IMR-90 (cell line): ENCODE measurements at places on chromosomes 4 and X.

GRCh38 chr4:176475067-176475466, 155.3 kb downstream of the SPCS3 start:
- no peak for DNase-seq

DNA sequence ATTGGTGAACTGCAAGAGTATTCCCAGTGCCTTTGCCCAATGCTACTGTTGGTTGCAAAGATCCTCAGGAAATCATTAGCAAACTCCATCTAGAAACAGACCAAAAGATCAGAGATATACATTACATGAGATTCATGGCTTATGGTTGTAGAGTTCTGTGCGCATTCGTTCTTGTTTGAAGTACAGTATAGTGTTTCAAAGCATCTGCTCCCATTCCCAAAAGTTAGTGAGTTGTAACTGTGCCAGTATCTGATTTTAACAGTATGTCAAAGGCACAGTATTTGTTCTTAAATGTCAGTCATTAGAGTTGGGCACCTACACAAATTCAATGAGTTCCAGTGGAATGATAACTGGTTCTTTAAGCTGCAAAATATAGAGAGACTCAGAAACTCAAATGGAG, 314.7 kb upstream of the ATOH1 start:
- no peak for DNase-seq

DNA sequence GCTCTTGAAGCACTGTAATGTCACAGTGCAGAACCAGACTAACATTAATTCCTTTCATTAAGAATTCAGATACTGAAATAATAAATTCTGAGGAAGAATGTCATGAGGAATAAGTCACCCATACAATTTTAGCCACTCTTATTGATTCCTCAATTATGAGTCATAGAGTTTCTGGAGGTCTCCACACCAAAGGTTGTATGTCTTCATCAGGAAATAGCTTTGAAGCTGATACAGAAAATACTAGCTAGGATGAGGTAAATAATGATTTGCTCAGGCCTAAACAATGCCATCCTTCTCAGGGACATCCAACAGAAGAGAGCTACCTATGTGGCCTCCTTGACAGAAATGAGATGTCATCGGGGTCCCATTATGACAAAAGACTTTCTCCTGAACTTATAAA, 238.8 kb downstream of the OR13H1 start:
- DNase-seq: no peak

GRCh38 chrX:131812847-131813825, 210.0 kb upstream of the STK26 start:
- peak; percentile 79 for DNase-seq

- DNase-seq: no peak
Measured at GRCh38 chr4:86529436-86529835, 64.7 kb upstream of the PTPN13 start.

DNA sequence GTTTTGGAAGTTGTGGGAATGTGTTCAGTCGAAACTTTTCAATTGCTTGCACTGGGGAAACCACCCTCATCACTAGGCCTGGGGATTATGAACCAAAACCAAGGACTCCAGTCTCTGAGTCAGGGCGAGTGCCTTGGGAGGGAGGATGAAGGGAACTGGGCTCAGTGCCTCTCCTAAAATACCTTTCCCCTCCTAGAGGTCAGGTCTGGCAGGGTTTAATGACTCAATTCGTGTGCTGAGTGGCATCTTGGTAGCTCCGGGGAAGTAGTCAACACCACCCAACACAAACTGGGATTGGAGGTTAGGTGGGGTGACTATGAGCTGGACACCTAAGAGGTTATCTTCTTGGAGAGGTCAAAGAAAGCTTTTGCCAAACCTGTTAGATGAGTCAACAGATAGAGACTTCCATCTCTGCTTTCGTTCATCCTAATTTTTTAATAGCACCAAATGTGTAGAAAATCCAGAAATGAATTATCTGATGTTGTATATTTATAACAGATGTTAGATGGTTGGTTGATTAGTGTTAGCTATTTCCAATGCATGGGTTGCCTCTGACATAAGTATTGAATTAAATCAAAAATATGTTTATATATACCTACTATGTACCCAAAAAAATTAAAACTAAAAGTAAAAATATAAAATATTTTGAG, 202.8 kb downstream of the SHROOM3 start:
- DNase-seq: peak; percentile 17

GRCh38 chr4:37816006-37816405, 10.5 kb upstream of the PGM2 start:
- no peak for DNase-seq

DNA sequence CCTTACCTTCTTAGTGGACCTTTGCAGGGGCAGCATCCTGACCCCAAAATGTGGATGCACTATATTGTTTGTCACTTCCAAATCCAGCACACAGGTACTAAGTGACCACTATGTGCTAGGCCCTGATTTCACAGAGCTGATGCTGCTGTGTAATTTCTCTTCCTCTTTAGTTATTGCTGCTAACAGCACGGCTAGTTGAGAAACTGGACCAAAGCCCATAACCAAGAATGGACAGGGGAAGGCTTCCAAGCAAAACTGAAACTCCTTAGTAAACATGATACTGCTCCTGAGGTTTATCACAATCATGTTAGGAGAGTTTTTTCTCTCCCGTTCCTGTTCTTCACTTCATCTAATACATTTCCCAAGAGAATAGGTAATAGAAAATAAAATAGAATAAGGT, 172.9 kb upstream of the TTC29 start:
- peak; percentile 75 for DNase-seq

DNA sequence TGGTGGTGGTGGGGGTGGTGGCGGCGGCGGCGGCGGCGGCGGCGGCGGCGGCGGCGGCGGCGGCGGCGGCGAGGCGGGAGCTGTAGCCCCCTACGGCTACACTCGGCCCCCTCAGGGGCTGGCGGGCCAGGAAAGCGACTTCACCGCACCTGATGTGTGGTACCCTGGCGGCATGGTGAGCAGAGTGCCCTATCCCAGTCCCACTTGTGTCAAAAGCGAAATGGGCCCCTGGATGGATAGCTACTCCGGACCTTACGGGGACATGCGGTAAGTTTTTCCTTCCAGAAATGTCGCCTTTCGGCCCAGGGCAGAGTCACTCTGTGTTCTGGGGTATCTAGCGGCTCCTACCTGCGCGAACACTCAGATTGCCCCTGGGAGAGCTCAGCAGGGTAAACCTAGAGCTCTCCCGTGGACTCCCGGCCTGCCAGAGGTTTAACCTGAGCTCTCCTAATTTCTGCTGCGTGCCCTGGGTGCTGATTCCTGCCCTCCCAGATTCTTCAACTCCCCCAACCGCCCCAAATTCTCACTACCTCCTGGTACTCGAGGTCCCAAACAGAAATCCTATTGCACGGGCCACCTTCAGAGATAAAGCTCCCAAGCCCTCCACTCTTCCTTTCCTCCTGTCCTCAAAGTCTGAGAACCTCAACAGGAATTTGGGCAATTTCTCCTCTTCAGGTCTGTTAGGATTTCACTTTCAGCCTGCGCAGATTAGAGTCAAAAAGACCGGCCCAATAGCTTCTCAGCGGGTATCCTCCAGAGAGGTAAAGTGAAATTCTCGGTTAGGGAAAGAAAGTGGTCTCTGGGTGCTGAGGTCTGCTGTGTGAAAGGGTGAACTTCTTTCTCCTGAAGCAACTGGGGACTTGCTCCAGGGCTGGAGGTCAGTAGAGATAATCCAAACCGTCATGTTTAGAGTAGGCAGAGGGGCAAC, 2.9 kb downstream of the AR start:
- no peak for DNase-seq

- DNase-seq: no peak
Measured at GRCh38 chr4:6898763-6899162, 10.9 kb upstream of the TBC1D14 start.

- DNase-seq: no peak
Measured at GRCh38 chrX:131081772-131082740, 23.9 kb downstream of the ARHGAP36 start.

GRCh38 chrX:54825716-54826438, 18.3 kb downstream of the MAGED2 start:
- peak; percentile 7 for DNase-seq

DNA sequence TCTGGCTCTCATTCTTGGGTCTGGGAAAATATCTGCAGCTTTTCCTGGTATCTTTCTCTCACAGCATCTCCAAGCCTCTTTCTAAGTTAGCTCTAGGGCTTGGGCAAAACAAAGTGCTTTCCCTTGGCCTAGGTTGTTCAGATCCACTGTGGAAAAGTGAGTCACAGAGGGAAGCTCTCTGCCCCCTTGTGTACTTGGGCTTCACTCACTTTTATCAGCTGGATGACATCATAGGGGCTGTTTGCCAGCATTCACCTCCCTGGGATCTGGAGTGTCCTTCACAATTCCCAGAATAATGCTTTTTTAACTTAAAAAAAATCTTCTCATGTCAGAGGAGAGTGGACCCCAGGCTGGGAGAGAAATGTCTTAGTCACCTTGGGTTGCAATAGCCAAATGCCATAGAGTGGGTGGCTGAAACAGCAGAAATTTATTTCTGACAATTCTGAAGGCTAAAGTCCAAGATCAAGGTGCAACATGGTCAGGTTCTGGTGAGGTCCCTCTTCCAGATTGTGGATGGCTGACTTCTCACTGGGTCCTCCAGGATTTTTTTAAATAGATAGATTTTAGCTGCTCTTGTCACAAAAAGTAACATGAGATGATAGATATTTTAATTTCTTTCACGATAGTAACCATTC, 247.8 kb downstream of the SH2D1A start:
- no peak for DNase-seq

DNA sequence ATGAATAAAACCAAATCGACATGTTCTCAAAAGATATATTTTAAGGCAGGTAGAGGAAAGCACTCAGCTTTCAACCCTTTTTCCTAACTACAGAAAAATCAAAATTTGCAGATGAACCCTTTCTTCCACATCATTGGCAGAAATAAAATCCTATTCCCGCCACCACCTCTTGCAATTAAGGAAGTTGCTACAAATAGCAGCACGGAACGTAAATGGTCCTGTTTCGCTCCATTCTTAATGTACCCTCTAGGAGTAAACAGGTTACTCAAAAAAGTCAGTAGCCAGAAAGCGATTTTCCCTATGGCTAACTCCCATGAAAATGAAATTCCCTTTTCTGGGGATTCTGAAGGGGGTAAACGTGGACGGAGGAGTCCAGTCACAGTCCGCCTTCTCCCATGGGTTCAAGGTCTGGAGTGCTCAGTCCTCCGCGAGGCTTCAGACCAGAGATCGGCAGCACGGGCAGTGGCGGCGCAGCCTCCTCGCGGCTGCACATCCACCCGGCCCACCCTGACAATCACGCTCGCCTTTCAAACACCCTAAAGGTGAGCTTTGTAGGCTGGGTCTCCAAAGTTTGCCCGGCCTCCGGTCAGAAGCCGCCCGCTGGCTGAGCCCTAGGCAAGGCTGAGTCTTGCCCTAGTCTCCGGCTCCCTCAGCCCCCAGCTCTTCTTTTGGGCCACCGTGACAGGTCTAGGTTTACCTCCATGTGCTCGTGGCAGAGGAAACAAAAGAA, 1.8 kb downstream of the ATP11C start:
- DNase-seq: no peak

DNA sequence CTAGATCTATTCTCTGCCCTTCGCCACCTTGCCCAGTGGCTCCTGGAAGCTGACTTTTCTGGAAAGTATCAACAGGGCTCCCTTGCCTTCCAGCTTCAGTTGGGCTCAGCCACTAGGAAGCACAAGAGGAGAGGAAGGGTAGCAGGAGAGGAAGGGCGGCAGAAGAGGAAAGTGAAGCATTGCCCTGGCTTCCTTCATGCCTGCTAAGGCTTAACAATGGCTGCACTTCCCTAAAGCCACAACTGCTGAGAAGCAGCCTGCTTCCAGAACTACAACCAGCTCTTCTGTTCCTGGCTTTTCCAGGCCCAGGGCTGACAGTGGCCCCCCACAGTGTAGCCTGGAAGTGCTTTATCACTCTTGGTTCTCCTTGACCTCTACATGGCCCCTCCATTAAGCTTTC, 29.1 kb upstream of the PGM2 start:
- DNase-seq: no peak

DNA sequence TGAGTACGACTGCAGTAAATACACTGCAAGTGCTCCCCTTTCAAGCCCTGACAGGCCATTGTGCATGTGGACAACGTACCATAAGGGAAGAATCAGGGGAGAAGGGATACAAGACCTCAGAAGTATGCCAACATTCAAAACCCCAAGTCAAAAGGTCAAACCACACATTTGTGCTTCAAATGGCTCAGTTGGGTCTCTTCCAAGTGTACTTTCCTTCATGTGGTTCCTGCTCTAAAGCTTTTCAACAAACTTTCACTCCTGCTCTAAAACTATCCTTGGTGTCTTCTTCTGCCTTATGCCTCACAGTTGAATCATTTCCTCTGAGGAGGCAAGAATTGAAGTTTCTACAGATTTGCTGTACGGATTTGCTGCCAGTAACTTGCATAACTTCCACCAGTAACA, 305.7 kb upstream of the SLIT2 start:
- DNase-seq: peak; percentile 97

- no peak for DNase-seq
Measured at GRCh38 chr4:31548021-31548420, 827.9 kb downstream of the PCDH7 start.

DNA sequence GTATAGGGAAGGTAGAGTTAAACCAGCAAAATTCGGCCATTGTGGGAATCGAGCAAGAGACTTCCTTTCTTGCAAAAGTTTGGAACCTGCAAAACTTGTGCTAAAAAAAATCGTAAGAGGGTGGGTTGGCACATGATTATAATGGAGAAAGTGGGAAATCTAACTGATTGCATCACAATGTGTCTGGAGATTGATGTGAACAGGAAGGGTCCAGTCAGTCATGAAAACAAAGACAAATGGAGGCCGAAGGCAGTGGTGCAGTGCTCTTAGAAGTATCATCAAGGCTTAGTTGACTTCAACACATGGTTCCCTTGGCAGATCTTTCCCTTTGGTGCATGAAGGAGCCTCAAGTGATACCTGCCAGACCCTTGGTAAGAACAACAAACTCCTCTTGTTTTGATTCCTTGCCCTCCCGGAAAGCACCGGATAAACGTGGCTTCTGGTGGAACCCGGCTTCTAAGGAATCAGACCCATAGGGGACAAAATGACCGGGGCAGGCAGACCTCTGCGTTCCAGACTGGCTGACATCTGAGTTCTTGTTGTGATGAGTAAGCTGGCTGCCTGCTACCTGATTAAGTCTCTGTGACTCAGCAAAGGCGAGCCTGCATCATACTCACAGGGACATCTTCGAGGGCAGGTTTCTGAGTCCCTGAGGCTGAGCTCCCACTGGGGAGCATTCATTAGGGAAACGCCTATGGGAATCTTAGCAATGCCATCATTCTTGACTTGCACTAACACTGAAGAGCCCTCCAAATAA, 87.7 kb upstream of the MAP3K15 start:
- peak; percentile 82 for DNase-seq

GRCh38 chr4:55395529-55396307, at the start of gene TMEM165:
Gene TMEM165 (plus strand): TSS chr4:55395957. CDS start chr4:55396190, 233 bp downstream.
- DNase-seq: peak; percentile 79

DNA sequence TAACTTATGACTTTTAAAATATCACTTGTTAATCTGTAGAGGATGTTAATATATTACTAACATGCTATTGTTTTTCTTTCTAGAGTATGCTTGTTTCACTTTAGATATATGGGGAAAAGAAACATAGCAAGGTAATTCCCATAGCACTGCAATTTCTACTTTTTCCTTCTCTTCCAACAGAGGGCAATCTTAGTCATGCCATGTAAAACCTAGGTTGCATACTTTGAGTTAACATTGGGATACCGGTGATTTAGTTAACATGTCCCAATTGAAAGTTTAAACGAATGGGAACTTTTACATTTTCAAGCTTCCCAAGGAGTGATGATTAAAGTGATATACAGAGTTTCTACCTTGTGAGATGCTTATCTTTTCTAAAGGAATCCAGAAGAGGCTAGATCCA, 89.4 kb upstream of the IL13RA1 start:
- DNase-seq: peak; percentile 3
